ENCODE measurements at places on chromosomes 6 and 20. TPM values are rescaled to one million over a fixed set of nuclear protein-coding genes. Genes with fewer than 3 reads are reported as not detected.
A peak's percentile ranks its signal among the peaks of the same experiment; 100 is the strongest.

DNA sequence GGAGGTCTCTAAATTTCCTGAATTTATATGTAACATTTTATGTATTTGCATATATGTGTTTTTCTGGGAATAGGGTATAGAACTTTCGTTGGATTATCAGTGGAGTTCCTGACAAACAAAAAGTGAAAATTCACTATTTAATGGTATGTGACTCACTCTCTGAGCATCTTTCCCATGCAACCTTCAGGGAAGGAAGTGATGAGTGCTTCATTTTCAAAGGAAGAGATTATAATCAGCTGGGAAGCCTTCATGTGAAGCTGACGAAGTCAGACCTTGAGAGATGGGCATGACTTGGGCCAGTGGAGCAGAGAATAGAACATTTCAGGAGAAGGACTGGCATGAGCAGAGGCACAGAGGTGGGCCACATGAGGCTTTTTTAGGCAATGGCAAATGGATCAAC lies 72.7 kb downstream of the FAXC start:
- H3K36me3 ChIP-seq: peaks cover 2% of the 10 kb centered on the region
- no peak overlapping the region for H3K4me3 ChIP-seq
- DNase-seq: no peak
- peaks cover 3% of the 10 kb centered on the region for H3K4me1 ChIP-seq

Gene TCF19
- 10.2 TPM for total RNA-seq

Gene DEFB127
- total RNA-seq: not detected

Gene SAMD10
- 4.6 TPM for total RNA-seq

DNA sequence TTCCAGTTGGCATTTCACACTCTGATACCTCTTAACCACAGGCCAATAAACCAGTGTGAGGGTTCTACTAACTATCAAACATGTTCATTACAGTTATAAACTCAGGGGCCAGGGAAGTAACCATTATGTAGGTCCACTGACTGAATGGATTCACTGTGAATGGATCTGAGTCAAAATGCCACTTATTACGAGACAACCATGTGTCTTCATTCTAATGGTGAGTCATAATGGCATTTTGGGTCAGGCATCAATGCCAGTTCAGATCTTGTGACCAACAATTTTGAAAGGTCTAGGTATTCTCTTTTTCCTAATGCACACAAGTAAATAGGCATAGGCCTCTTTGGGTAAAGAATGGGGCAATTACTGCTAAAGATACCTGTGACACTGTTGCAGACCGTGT lies 112.2 kb upstream of the HEY2 start:
- no peaks in the 10 kb centered on the region for H3K27me3 ChIP-seq
- no peak for DNase-seq
- no peaks in the 10 kb centered on the region for H3K36me3 ChIP-seq

- peak overlapping the region; percentile 3 for H3K4me3 ChIP-seq
- H3K27me3 ChIP-seq: no peaks in the 10 kb centered on the region
- peak overlapping the region; percentile 79 for H3K27ac ChIP-seq
- H3K36me3 ChIP-seq: no peaks in the 10 kb centered on the region
- DNase-seq: peak; percentile 50
Observed at GRCh38 chr20:32007787-32008616, 2.2 kb upstream of the CCM2L start.

- peaks cover 57% of the 10 kb centered on the region for H3K36me3 ChIP-seq
- no peak overlapping the region for H3K4me3 ChIP-seq
- H3K27ac ChIP-seq: peak overlapping the region; percentile 79
- H3K4me1 ChIP-seq: peaks cover 34% of the 10 kb centered on the region
- no peaks in the 10 kb centered on the region for H3K27me3 ChIP-seq
Observed at GRCh38 chr20:62887152-62887859, 25.7 kb upstream of the TCFL5 start.

Measured in WTC11 (cell line).